ENCODE measurements at places on chromosomes 6 and 20.
A peak's percentile ranks its signal among the peaks of the same experiment; 100 is the strongest.

DNA sequence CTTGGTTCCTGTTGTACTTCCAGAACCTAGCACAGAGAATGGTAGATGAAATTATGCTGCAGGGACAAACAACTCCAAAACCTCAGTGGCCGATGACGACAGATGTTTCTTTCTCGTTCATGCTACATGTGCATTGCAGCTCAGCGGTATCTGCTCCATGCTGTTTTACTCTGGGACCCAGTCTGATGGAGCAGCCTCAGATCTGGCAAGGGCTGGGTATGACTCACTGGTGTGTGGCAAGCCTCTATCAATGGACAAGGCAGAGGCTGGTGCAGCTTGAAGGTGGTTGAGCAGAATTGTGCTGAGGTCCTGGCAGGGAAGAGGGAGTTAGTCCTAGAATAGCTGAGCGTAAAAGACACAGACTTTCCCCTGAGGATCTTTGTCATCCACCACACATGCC lies 10.3 kb upstream of the BLCAP start:
- no peak for DNase-seq

DNA sequence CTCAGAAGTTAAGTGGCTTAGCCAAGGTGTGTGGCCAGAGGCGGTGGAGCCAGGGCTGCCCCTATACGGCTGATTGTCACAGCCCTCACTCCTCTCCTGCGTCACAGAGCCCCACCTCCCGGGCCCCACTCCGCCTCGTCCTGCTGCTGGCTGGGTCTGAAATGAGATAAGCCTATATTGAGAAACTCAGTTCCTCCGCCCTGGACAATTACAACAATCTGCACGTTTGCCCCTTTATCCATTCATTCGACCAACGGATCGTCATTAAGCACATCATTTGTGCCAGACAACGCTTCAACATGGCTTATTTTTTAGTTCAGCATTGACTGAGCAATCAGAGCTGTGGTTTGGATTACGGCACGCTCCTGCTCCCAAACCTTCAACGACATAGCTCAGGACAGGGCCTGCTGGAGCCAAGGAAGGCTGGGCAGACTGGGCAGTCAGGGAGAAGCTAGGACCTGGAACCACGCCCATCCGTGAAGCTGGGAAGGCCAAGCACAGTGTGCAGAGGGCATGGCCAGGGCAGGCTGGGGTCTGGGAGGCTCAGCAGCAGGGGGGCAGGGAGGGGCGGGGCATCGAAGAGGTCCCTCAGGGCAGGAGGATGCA lies 16.6 kb upstream of the EZR start:
- no peak for DNase-seq

DNA sequence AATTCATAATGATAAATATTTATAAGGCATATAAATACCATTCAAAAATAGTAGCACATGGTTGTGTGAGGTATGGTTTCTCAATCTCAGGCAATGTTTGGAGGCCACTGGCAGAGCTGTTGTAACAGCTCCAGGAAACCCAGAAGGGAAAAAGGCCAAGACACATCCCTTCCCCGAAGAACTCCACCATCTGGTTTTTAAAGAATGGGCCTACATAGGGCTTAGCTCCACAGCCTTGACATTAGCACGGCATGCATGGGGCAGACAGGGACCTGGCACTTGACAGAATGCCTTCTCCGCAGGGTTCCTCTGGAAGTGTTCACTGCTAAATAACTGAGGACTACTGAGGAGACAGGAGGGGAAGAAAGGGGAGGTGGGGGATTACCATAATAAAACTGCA lies 16.1 kb upstream of the FOXO3 start:
- no peak for DNase-seq

DNA sequence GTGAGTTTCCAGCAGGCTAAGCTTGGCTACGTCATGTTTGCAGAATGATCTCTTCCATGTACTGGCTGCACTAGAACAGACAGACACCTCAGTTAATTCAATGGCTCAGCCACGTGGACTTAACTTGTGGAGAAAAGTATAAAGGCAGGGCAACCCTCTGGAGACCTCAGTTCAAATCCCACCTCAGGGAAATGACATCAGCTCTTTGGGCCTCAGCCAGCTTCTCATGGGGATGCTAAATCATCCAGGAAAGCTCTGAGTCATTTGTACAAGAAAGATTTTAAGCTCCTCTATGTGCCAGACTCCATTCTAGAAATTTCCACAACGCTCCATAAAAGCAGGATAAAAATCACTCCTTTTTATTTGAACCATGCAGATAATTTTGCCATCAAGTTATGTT lies 128.5 kb upstream of the SALL4 start:
- no peak for DNase-seq

GRCh38 chr20:20939006-20939405 lies 167.2 kb downstream of the LINC00237 start:
- no peak for DNase-seq

GRCh38 chr6:110881546-110882273 lies 7.1 kb downstream of the AMD1 start:
- no peak for DNase-seq

DNA sequence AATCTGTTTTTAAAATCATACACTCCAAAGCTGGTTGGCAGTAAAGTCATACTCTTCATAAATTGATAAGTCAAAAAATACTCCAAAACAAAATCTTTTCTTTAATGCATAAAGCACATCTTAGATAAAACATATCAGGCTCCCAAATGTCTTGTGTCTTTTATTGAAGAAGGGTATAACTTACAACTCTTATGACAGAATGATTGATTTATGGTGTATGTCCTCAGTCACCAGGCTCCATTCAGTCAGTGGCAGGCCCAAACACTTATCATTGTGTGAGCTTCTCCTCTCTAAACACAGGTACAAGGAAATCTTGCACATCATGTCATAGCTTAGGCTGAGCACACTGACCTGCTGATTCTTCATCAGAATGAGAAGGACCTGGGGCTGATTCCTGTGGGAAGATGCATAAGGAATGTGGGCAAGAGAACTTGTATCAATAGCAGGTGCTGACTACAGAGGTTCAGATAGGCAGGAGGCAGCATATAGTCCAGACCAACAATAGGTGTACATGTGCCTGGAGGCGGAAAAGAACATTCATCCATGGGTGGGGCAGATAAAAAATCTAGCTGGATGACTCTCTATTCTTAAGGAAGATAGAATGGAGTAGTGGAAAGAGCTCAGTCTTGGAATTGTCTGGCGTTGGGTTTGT lies 1.9 kb downstream of the CALHM5 start:
- DNase-seq, result no peak

DNA sequence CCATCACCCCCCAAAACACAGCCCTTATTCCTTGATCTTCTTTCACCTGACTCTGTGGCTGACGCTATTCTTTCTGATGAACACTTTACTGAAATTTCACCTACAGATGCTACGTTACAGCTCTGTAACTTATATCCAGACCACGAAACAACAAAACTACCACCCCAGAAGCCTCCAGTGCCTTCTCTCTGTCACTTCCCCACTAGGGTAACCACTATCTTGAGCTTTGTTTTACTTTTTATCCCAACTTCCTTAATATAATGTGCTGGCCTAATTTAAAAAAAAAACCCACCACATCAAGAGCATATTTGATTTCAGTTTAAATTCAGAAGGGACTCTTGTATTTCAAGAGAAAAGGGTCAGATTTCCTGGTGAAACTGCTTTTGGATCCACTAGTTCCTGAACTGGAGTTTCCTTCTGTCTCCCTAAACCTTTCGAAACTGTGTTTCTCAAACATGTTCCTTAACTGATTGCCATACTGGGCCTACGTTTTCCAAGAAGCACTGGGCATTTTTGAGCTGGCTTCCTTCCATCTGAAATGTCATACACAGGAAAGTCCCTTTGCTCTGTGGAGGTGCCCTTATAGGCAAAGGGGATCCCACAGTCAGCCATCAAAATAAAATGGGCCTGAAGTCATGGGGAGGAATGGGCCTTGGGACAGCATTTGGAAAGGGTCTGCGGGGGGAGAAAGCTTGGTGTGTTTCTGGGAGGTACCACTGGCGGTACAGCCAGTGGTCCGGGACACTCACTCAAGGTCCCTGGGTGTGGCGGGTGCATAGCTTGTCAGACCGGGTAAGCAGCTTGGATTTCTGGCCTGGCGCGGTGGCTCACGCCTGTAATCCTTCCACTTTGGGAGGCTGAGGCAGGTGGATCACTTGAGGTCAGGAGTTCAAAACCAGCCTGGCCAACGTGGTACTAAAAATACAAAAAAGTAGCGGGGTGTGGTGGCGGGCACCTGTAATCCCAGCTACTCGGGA lies 25.8 kb upstream of the RTF2 start:
- DNase-seq, result no peak

DNA sequence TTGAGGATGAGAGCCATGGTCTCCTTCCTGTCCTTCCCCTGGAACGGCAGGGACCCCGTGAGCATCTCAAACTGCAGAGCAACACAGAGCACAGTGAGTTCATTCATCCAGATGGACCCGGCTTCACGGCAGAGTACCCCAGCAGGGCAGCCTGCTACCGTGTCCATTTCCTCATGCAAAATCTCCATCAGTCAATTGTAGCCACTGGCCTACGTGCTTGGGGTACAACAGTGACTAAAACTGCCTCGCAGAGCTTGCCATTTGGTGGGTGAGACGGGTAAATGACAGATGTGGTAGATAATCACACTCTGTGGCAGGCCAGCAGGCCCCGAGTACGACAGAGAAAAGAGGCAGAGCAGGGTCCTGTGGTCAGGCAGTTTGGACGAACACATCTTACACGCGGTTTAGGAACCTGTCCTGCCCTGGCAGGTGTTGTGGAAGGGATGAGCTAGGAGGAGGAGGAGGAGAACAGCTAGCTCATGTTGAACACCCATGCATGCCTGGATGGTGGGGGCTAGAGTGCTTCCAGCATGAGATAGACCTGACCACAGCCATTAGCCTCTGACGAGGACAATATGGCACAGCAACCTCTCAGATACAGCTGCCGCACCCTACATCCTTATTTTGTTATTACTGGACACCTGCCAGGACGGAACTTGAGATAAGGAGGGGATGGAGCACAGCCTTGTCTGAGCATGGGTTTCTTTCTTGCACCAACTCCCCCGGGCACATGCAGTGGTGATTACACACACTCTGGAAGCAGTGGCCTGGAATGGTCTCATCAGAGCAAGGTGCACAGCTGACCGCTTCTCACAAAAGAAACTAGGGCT lies 95.6 kb downstream of the RAMACL start:
- DNase-seq, result peak; percentile 78

DNA sequence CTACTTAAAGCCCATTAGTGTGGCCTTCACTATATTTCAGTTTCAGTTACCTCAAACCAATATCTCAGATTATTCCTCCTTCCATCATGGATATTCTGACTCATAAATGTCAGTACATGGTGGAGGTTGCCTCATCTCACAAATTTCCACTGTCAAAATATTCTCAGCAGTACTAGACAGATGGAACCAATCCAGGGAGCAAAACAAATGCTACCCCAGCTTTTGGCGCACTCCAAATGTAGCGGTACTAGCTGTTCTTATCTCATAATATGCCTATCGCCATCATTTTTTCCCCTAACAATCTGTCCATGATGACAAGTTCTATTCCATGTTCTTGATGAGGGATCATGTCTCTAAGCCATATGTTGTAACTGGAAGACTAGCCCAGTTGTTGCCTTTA lies 1026.1 kb downstream of the KIF16B start:
- no peak for DNase-seq

DNA sequence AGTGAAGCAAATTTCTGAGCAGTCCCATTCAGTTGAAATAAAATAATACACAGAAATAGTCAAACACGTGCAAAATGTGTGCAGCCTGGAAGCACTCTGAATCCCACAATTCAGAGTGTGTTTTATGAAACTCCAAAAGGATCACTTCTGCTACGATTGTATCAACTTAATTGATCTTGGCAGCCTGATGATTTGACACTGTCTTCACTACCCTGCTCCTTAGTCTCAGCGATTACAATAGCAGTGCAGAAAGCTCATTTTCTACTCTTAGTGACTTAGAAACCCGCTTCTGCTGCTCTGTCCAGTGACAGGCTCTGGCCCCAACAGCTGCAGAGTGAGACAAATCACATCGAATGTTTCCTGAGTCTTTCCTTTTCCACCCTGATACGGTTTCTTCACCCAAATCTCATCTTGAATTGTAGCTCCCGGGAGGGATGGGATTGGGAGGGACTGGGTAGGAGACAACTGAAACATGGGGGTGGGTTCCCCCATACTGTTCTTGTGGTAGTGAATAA lies 16.2 kb upstream of the EMILIN3 start:
- no peak for DNase-seq

- no peak for DNase-seq
These were observed 3.6 kb upstream of the SF3B5 start for GRCh38 chr6:144098993-144099392.

DNA sequence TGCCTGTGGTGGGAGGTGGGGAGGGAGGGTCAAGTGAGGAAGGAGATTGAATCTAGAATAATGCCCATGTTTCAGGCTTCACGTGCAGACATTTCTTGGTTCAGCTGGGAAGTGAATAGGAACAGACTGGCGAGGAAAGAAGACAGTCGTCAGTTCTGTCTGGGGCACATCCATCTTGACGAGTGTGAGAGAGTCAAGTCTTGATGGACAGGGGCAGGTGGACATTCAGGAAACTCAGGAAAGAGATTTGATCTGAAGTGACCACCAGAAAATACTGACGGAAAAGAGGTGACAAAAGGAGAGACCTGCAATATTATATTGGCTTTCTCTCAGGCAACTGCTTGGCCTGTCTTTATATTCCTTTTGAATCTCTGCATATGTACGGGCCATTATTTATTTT lies 68.6 kb downstream of the ESR1 start:
- no peak for DNase-seq

GRCh38 chr6:387293-387741 lies 4.2 kb upstream of the IRF4 start:
- no peak for DNase-seq

GRCh38 chr6:101818051-101818450 lies 424.5 kb downstream of the GRIK2 start:
- DNase-seq, result no peak

DNA sequence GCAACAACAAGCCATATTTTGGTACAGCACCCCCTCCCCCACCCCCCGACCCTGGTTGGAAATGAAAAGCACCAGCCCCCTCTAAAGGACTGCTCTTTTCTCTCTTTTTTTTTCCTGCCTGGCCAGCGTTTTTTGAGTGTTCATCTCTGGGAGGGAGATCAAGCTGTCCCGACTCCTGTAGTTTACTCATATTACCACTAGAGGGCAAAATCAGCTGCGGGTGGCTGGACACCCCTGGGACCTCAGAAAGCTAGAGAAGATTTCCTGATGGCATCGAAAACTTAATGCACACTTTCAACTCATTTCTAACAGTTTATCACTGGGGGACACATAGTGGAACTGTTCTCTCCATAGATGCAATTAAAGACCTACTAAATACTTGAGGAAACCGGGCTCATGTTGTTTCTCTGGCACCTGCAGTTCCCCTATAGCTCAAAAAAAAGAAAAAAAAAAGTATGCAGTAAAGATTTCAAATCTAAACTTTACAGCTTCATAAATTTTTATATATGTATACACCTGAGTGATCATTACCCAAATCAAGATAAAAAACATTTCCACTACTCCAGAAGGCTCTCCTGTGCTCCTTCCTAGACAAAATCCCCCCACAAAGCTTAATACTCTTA lies 24.4 kb downstream of the CNBD2 start:
- peak; percentile 62 for DNase-seq

GRCh38 chr6:91633374-91634111 lies 1046.7 kb upstream of the MAP3K7 start:
- no peak for DNase-seq

Measured in NCI-H1092 (cell line).